Lower leg skin (tissue), 4 donors: ENCODE measurements at places on chromosomes 2 and 18. TPM values are rescaled to one million over a fixed set of nuclear protein-coding genes. Genes with fewer than 3 reads are reported as not detected.

The XDH gene
- 0.11 TPM for total RNA-seq

The EGR4 gene
- not detected for total RNA-seq

The CD207 gene
- total RNA-seq, result 52.0 TPM

The RGPD3 gene
- 0.32 TPM for total RNA-seq

The CNOT11 gene
- total RNA-seq, result 29.6 TPM

The FECH gene
- total RNA-seq, result 41.3 TPM

The IRS1 gene
- 16.9 TPM for total RNA-seq

The TMEM185B gene
- total RNA-seq, result 29.2 TPM

The SLC14A1 gene
- total RNA-seq, result 15.7 TPM

The CSRNP3 gene
- total RNA-seq, result 0.91 TPM

The ANO7 gene
- total RNA-seq, result 0.19 TPM

The CENPA gene
- 5.2 TPM for total RNA-seq

The NPPC gene
- not detected for total RNA-seq

The ANKRD30BL gene
- total RNA-seq, result not detected

The TEKT4 gene
- total RNA-seq, result not detected

The WNT6 gene
- 2.3 TPM for total RNA-seq

The RAB12 gene
- 42.9 TPM for total RNA-seq

The SPATA3 gene
- 0.25 TPM for total RNA-seq

The LNPK gene
- 22.0 TPM for total RNA-seq

The SEPTIN2 gene
- total RNA-seq, result 97.3 TPM

The IGFBP2 gene
- total RNA-seq, result 69.5 TPM

The CFAP65 gene
- not detected for total RNA-seq

The CPO gene
- 0.39 TPM for total RNA-seq

The IL37 gene
- total RNA-seq, result 315 TPM

The D2HGDH gene
- 65.1 TPM for total RNA-seq

The OSR1 gene
- 1.1 TPM for total RNA-seq

The CFC1 gene
- total RNA-seq, result not detected

The ANKRD53 gene
- total RNA-seq, result not detected

The VRK2 gene
- 18.3 TPM for total RNA-seq

The ST8SIA5 gene
- not detected for total RNA-seq

The TBR1 gene
- 0.06 TPM for total RNA-seq

The GPR17 gene
- total RNA-seq, result 0.88 TPM

The LRRTM4 gene
- total RNA-seq, result not detected

The SPRED2 gene
- total RNA-seq, result 16.9 TPM

The NFE2L2 gene
- 156 TPM for total RNA-seq

The CIAO1 gene
- 94.2 TPM for total RNA-seq

The SLC30A3 gene
- not detected for total RNA-seq

The CYS1 gene
- total RNA-seq, result 0.62 TPM

The HOXD4 gene
- total RNA-seq, result 2.6 TPM

The GKN1 gene
- total RNA-seq, result not detected

The MAPK4 gene
- 4.3 TPM for total RNA-seq

The NCKAP5 gene
- 4.6 TPM for total RNA-seq

The ALKAL2 gene
- total RNA-seq, result 4.0 TPM

The COL4A4 gene
- total RNA-seq, result 0.27 TPM

The SMAD4 gene
- total RNA-seq, result 103 TPM

The ATIC gene
- 38.0 TPM for total RNA-seq
